ENCODE measurements at places on chromosomes 5 and 9. TPM values are rescaled to one million over a fixed set of nuclear protein-coding genes. Genes with fewer than 3 reads are reported as not detected.
A peak's percentile ranks its signal among the peaks of the same experiment; 100 is the strongest.

The FGF1 gene
- 2.5 TPM for total RNA-seq

GRCh38 chr5:77620405-77620804 is 18.1 kb downstream of the OTP start:
- DNase-seq, result no peak

- peak; percentile 22 for DNase-seq
These were observed 338.7 kb downstream of the NPR3 start for GRCh38 chr5:33049842-33050241.

The CYLC2 gene
- not detected for total RNA-seq

DNA sequence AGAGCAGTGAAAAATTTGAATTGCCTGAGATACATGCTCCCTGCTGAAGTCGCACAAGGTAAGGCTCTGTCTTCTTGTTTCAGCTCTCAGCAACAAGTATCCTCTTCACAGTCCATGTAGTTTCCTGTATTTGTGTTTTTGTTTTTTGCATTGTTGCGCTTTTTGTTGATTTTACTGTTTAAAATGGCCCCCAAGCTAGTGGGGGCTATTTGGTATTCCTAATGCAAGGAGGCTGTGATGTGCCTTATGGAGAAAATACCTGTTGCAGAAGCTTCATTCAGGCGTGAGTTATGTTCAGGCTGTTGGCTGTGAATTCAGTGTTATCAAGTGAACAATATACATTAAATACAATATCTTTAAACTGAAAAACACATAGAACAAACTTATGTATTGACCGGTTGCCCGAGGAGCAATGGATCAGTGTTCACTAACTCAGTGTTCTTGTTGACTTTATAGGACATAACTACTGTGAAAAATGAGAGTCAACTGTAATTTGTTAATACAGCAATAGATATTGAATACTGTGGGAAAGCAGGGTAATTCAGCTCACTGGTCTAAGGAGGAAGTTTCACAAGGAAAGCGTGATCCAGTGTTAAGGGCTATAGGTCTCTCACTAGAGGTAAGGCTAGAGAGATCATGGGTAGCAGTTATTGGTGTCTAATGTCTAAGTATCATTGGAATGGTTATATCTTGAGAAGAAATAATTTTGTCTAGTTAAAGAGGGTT is 150.5 kb downstream of the GCNT1 start:
- no peak for DNase-seq

The FREM1 gene
- 0.79 TPM for total RNA-seq

GRCh38 chr5:27381686-27382085 is 343.3 kb upstream of the CDH9 start:
- DNase-seq, result no peak

DNA sequence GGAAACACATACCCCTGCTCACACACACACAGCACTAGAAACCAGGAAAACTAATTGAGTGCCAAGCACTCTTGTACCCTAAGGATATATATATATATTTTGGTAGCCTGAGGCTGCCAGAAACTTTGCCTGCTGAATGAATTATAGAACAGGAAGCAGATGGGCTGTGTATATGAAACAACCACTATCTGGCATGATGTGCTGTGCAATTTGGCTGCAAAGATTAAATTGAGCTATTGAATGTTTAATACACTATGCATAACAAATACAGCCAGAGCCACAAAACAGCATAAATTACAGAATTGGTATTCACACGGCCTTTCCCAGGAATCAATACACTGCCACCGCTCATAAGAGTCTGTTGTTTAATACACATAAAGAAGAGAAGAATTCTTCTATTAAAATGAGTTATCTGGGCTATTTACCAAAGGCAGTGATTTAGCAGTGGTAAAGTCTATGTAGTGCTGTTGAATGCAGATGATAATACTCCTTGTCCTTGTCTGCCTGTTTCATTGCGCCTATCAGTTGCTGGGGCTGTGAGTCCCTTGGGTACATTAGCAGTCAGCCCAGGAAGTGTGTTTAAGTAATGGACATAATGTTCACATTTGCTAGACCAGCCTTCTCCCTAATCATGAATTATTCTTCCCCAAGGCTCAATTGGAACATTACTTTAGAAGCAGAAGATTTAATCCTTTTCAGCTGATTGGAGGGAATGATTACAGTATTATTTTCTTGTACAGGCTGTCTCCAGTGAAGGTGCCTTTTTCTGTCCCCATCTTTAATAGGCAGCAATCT is 294.3 kb downstream of the TLE1 start:
- no peak for DNase-seq

DNA sequence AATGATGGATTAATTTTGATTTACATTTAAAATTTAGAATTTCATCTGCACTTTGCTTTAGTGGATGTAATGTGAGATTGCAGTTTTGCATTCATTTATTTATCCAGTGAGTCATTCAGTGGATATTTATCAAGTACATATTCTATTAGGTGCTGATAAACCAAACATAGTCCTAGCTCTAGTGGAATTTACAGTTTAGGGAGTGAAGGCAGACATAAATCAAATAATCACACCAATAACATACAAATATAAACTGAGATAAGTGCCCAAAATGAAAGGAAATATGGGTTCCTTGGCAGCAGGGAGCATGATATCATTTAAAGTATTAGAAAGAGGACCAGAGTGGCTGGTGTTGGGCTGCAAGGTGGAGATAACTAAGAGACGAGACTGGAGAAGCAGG is 14.7 kb upstream of the NIPBL start:
- no peak for DNase-seq
